ENCODE measurements at places on chromosomes 4 and X.

DNA sequence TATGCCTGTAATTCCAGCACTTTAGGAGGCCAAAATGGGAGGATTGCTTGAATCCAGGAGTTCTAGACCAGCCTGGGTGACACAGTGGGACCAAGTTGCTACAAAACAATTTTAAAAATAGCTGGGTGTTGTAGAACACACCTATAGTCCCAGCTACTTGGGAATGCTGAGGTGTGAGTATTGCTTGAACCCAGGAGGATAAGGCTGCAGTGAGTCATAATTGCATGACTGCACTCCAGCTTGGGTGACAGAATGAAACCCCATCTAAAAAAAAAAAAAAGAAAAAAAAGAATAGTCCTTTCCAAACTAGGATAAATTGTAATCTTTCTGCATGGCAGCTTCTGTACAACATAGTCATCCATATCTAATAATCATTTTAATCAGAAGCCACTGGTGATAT is 270.1 kb upstream of the INTU start:
- no peak for DNase-seq

GRCh38 chrX:37746218-37746941 is 33.5 kb upstream of the CYBB start:
- DNase-seq = no peak

DNA sequence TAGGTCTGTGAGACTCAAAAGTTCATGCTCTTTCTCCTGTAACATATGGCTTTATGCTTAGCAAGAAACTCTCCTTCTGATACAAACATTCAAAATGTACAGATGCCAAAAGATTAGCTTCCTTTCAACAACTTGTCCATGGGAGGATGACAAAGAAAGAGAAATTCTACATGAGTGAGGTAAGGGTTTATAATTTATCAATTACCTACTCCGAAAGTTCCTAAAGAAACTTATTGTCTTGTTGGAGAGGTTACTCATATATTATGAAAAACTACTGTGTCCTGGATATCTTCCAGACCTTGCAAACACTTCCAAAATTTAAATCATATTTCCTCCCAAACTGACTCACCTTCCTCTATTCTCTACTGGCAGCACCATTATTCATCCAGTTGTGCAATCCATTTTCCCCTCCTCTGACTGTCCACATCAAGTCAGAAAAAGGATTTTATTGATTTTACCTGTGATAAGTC is 65.1 kb downstream of the ENPEP start:
- no peak for DNase-seq

GRCh38 chrX:138925330-138925729 is 213.8 kb upstream of the FGF13 start:
- DNase-seq = no peak

DNA sequence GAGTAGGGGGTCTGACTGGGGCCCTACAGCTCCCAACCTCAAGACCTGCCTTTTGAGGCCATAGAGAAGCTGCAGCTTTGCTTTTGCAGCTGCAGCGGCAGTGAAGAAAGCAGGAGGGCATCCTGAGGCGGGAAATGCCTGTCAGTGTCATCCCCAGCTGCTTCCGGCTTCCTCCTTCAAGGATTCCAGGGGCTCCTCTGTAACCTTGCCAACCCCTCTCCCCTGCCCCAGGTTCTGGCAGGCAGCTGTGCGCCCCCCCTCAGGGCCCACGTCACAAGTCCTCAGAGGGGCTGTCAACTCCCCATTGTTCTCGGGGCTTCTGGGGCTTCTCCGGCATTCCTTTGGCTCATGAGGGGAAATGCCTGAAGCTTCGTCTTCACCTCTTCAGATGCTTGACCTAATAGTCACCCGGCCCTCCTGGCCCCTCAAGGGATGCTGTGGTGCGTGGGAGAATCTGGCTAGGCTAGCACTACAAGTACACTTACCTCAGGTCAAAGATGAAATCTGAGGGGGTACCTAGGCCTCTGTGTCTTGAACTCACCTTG is 31.9 kb downstream of the APLN start:
- DNase-seq = no peak

GRCh38 chrX:41935832-41936231 is 12.5 kb upstream of the CASK start:
- no peak for DNase-seq

GRCh38 chr4:75046641-75047040 is 113.7 kb downstream of the PARM1 start:
- DNase-seq = no peak

DNA sequence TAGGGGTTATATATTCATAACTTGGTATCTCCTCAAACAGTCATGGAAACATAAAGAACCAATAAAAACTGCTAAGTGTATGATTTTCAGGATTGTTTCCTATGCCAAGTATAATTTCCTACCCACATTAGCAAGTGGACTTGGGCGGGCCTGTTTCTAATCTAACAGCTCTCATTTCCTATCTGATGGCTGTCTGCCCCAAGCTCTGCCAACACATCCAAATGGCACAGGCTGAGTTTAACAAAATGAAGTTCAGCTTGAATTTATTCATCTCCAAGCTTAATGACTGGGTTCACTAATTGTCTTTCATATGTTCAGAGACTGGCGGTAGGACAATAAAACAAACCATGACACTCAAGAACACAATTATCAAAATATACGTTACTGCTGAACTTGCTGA is 55.5 kb upstream of the S100G start:
- no peak for DNase-seq

DNA sequence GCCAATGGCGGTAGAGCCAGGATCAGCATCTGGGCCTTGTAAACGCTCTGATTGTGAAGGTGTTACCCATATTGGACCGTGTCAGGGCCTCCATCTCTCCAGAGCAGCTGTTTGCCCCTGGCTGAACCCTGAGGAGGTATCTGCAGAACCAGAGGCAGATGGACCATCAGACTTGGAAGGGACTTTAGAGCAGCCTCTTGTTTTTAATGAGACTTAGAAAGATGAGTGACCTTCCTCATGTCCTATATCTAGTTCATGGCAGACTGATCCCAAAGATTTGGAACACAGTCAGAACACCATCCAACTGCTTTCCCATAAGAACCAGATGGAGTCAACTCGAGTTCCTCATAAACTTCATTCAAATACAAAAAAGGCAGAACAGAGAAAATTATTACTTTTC is 135.1 kb upstream of the MSX1 start:
- no peak for DNase-seq

DNA sequence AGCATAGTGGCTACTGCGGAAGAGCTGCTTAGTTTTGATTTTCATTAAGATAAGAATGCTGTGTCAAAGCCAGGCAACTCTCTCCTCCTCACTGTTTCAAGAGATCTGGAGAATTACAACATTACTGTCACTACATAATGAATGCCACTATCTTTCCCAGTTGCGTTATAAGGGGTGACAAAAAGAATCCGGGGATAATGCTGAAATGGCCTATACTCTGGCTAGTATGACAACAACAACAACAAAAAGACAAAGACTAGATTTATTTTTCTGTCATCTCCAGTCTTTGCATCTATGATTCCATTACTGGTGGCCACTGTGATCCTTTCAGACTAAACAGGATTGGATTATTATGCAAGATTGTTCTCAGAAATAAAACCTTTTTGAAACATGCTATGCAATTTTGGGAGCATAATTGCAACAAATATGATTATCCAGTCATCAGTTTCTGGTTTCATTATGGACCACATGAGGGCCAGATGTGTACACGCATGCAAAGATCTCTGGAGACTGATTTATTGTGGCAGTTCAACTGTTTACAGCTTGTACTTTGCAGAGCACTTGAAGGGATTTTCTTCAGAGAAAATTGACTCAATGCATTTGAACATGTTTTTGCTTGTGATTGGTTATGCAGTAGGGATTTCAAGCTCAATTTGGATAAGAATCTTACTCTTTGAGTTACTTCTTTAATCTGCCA is 31.1 kb upstream of the SPANXB1 start:
- DNase-seq = no peak

Measured in activated CD4-positive, alpha-beta T cell treated with anti-CD3 and anti-CD28 coated beads, Interleukin-2, amount 10 ng/mL, durations not matched to agents 7 days and 5 days (primary cell).